ENCODE measurements at places on chromosomes 11 and 22.

DNA sequence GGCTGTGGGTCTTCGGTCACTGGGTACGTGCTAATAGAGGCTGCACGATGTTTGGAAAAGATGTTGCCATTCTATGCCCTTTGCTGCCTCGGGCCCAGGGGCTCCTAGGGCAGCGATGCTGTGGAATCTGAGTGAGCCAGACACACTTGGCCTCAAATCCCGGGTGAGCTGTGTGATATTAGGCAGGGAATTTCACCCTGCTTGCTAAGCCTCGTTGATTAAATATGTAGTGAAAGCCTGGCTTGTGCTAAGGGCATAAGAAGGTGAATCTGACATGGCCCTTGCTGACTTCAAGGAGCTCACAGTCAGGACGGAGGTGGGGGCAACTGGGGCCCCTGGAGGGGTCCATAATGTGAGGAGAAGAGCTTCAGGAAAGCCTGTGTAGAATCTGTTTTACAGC, 5.4 kb upstream of the HMOX1 start:
- no peak for DNase-seq

DNA sequence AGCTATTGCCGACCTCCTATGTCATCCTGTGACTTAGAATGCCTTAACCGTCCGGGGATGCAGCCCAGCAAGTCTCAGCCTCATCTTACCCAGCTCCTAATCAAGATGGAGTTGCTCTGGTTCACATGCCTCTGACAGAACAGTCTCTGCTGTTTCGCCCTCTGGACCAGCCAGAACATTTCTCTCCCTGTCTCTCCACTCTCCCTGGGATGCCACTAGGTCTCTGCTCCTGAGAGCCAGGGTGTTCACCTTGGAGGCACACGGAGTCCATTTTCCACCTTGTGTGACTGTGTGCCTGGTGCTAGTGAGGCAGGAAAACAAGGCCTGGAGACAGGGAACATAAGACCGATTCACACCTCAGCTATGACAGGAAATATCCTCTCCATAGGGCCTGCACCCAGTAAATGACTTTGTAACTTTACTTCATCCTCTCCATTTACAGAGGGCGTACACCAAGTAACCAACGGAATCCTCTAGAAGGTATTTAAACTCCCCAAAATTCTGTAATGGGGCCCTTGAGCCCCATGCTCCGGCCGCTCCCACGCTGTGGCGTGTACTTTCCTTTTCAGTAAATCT, 16.8 kb upstream of the B4GALNT4 start:
- DNase-seq = no peak

- peak; percentile 99 for DNase-seq
These were observed at the start of gene SDF2L1 for GRCh38 chr22:21641789-21642583. TSS of gene SDF2L1 (plus strand) at chr22:21642302. CDS start at chr22:21642337, 35 bp downstream.

DNA sequence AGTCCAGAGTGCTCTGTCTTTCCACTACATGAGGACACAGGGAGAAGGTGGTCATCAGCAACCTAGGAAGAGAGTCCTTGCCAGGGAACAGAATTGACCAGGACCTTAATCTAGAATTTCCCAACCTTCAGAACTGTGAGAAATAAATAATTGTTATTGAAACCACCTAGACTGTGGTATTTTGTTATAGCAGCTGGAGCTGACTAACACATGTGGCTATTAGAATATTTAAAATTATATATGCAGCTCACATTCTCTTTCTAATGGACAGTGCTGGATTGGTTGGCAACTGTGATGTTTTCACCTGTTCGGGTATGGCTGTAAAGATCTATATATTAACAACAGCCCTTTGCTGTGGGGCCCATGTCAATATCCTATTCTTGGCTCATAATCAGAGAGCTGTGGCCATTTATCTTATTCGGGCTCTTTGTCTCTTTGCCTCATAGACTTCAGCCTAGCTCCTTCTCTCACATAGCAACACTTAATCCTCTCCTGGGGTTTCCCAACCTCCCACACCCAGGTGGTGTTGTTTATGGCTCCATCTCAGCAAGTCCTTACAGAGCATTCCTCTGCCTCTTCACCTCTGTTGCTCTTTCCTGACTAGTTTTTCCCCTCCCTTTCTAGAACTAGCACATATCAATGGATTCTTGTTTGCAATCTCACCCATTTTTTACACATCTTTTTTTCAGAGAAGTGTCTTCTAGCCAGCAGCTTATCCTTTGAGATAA, 46.4 kb upstream of the AMOTL1 start:
- DNase-seq = no peak

DNA sequence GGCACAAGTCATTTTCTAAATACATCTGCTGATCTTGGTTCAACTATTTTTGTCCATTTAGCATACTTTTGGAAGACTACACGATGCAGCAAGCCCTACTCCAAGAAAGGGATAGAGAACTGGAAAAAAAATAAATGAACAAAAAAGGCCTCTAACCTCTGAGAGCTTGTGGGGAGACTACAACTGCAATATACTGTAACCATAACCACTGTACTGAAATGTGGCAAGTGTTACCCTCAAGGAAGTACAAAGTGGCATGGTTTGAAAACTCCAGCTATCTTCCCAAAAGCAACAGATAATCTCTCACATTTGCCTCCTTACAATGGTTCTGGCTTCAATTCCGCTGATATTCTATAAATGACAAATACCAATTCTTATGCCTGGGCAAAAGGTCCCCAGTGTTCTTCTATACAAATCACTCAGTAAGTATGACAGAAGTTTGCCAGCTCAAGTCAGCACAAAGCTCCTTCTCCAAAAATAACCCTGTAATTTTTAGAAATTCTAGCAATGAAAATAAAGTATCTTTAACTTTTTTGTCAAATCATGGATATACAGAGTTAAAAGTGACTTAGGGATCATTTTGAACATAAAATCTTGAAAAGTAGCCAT, 22.9 kb downstream of the AMBRA1 start:
- no peak for DNase-seq

GRCh38 chr11:62879235-62879978, 1.3 kb upstream of the SLC3A2 start:
- DNase-seq = no peak

DNA sequence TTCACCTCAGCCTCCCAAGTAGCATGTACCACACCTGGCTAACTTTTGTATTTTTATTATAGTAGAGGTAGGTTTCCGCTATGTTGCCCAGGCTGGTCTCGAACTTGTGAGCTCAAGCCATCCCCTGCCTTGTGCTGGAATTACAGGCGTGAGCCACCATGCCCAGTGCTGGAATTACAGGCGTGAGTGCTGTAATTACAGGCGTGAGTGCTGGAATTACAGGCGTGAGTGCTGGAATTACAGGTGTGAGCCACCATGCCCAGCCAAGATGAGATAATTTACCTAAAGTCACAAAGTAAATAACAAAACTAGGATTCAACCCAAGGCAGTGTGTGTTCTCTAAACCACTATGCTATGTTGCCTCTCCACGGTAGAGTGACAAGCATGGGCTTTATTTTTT, 3.6 kb upstream of the UBXN1 start:
- no peak for DNase-seq

- DNase-seq = no peak
These were observed 32.5 kb upstream of the SMTN start for GRCh38 chr22:31048570-31048969.
